ENCODE measurements at places on chromosomes 3 and 15.

DNA sequence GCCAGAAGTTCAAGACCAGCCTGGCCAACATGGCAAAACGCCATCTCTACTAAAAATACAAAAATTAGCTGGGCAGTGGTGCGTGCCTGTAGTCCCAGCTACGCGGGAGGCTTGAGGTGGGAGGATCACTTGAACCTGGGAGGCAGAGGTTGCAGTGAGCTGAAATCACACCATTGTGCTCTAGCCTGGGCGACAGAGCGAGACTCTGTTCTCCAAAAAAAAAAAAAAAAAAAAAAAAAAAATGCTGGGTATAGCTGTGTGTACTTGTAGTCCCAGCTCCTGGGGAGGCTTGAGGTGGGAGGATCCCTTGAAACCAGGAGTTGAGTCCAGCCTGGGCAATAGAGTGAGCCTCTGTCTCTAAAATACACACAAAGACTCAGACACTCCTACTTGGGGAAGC lies 32.0 kb downstream of the PPP1R2 start:
- DNase-seq = no peak
- no peaks in the 10 kb centered on the region for H3K27me3 ChIP-seq
- H3K36me3 ChIP-seq = peaks cover 28% of the 10 kb centered on the region
- H3K4me1 ChIP-seq = peaks cover 36% of the 10 kb centered on the region

- H3K4me1 ChIP-seq = no peaks in the 10 kb centered on the region
- no peak overlapping the region for H3K27ac ChIP-seq
- DNase-seq = no peak
- H3K36me3 ChIP-seq = no peaks in the 10 kb centered on the region
Measured at GRCh38 chr15:93158097-93158900, 69.3 kb upstream of the RGMA start.

DNA sequence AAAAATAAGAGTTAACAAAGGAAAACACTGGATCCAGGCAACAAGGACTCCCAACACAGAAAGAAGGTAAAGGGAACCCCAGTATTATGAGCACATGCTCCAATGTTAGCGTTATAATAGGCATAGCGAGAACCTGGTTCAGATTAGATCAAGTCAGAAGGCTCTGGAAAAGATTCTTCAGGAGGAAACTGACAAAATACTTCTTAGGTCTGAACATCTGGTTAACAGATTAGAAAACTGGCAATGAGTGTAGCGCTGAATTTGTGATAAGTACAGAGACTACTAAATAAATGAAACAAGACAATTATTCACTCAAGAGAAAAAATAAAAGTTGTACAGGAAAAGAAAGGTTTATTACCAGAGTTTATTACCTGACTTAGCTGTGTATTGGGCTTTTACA lies 146.1 kb downstream of the DPH6 start:
- H3K27me3 ChIP-seq = no peaks in the 10 kb centered on the region
- H3K27ac ChIP-seq = no peak overlapping the region
- no peaks in the 10 kb centered on the region for H3K4me1 ChIP-seq

DNA sequence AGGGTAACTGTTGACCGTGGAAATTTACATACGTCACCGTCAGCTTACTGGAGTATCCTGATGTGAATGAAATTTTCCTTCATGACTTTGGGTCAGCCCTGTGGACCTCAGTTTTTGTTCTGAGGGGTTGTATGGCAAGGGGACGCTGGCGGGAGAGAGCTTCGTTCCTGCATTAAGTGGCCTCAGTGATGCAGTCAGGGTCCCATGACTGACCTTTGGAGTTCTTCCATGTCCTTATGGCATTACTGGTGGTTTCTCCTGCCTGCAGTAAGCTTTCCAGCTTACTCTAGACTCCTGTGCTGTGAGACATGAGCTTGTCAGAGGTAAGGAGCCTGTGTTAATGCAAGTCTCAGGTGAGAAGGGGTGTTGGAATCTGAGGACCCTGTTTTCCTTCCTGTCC lies 1.8 kb downstream of the CD276 start:
- H3K27ac ChIP-seq = no peak overlapping the region
- no peaks in the 10 kb centered on the region for H3K36me3 ChIP-seq
- peaks cover 37% of the 10 kb centered on the region for H3K27me3 ChIP-seq
- H3K4me1 ChIP-seq = peaks cover 8% of the 10 kb centered on the region
- no peak for DNase-seq
- no peak overlapping the region for H3K4me3 ChIP-seq

- DNase-seq = no peak
- no peak overlapping the region for H3K4me3 ChIP-seq
- H3K27ac ChIP-seq = no peak overlapping the region
- H3K27me3 ChIP-seq = no peaks in the 10 kb centered on the region
- H3K36me3 ChIP-seq = no peaks in the 10 kb centered on the region
Measured at GRCh38 chr3:161413127-161413854, 42.0 kb upstream of the SPTSSB start.

DNA sequence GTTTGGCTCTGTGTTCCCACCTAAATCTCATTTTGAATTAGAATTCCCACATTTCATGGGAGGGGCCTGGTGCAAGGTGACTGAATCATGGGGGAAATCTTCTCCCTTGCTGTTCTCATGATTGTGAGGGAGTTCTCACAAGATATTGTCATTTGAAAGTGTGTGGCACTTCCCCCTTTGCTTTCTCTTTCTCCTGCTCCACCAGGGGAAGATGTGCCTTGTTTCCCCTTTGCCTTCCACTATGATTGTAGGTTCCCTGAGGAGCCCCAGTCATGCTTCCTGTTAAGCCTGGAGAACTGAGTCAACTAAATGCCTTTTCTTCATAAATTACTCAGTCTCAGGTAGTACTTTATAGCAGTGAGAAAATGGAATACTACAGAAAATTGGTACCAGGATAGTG lies 157.2 kb upstream of the TPRG1 start:
- no peak overlapping the region for H3K27ac ChIP-seq
- no peaks in the 10 kb centered on the region for H3K36me3 ChIP-seq
- DNase-seq = no peak
- H3K4me1 ChIP-seq = no peaks in the 10 kb centered on the region
- no peaks in the 10 kb centered on the region for H3K27me3 ChIP-seq

Data from CD14-positive monocyte (primary cell).